ENCODE measurements at places on chromosomes 13 and 19. TPM values are rescaled to one million over a fixed set of nuclear protein-coding genes. Genes with fewer than 3 reads are reported as not detected.

DNA sequence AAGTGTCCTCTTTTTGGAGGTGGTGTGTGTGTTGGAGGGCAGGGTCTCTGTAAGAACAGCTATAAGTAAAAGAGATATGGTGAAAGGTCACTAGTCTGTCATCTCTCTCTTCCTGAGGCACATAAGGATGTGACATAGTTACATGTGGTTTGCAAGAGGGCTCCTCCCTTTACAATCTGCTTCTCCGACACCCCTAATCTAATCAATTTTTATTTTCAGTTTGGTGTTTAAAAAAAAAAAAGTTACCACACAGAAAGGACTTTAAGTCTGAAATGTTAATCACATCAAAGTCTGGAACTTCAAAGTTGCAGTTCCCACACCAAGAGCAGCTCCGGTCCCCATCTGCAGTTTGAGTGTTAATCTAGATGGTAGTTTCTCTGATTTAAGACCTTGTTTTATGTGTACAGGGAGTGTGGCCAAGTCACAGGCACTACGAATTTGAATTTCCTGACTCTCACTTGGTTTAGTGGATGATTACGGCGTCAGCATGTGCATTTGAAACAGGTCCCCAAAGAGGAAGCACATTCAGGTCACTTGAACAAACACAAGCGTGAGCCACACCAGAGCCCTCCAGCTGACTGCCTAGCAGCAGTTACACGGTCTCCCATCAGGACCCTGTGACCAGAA lies 53.1 kb downstream of the FOXO1 start:
- no peak for DNase-seq

The DUXA gene
- total RNA-seq: not detected

DNA sequence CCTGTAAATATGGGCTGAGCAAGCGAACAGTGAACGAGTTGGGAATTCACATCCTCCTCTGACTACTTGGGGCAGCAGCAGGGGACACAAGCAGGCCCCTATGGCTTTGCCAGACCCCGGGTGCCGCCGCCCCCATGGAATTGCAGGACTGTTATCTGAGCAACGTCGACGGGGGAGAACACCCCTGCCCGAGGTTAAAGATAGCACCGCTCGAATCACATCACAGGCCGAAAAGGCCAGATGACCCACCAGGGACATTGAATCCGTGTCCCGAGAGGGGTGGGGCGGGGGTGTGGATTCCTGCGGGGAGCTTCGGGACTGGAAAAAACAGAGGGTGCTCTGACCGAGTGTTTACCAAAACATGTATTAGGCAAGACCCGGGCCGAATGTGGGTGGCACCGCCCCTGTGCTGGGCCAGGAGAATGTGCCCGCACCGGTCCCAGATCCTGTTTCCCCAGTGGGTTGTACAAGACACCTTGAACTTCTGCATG lies 9.1 kb downstream of the FEM1A start:
- DNase-seq: no peak

The COMP gene
- 0.10 TPM for total RNA-seq

GRCh38 chr13:43805681-43806128 lies 18.9 kb upstream of the ENOX1 start:
- DNase-seq: no peak

DNA sequence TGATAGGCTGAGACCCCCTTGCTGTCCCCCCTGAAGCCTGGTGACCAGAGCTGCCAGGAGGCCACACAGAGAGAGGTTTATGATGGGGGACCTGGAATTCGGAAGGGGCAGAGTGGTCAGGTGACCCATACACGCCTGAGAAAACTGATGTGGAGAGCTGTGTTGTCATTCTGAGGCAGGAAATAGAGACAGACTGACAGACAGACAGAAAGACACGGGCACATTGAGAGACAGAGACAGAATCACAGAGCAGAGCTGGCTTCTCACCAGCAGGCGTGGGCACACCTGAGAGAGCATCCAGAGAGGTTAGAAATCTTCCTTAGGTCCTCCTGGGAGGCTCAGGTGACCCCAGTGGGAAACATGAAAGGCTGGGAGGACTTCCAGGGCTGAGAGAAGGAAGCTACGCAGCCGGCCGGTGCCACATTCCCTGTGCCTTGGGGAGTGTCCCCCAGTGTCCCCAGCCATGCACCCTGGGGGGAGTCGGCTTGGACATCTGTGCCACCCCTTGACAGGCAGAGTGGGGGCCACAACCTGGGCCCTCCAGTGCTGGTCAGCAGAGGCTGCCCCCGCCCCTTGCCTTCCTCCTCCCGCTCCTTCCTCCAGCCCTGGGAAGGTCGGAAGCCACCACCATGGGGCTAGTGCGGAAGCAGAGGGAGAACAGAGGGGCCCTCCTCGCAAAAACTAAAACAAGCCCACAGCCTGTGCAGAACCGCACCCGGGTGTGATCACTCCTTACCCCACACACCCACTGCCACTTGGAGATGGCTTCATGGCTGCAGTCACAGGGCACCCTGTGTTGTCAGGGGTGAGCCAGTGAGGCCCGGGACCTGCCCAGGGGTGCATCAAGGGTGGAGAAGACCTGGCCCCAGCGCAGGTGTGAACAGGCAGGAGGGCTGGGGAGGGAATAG lies 2.2 kb downstream of the FFAR1 start:
- DNase-seq: no peak

The CARD8 gene
- 103 TPM for total RNA-seq

DNA sequence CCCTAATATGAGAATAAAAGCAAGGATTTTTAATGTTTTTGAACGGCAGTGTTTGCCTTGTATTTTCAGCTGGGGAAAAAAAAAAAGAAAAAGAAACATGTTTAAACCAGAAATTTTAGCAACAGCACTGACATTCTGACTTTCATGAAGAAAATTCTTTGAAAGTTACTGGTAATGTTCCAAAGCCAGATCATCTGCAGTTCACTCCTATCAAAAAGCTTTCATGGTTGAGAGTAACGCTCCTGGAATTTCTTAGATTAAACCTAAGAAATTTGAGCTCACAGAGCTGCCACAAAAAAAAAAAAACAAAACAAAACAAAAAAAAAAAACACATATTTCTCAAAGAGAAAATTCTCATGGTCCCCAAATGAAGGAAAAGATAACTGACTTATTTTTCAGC lies 1106.7 kb downstream of the EFNB2 start:
- no peak for DNase-seq

DNA sequence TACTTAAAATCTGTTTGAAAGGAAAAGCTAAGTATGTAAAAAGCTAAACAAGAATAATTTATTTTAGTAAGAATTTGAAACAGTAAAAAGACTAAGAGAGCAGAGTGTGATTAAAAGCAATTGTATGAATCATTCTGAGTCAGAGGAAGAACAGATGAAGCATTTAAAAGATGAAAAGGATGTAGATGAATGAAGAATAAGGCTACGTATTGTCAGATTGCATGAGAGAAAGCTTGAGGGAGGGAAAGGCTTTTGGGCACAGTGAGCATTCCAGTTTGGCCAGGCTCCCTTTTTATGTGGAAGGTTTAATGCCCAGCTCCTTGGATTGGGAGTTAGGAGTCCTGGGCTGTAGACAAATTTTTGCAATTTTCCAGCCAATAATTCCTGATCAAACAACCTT lies 117.7 kb downstream of the FREM2 start:
- DNase-seq: no peak

The PCP2 gene
- 2.8 TPM for total RNA-seq

The PRR19 gene
- total RNA-seq: 0.20 TPM

The TMEM190 gene
- total RNA-seq: not detected

DNA sequence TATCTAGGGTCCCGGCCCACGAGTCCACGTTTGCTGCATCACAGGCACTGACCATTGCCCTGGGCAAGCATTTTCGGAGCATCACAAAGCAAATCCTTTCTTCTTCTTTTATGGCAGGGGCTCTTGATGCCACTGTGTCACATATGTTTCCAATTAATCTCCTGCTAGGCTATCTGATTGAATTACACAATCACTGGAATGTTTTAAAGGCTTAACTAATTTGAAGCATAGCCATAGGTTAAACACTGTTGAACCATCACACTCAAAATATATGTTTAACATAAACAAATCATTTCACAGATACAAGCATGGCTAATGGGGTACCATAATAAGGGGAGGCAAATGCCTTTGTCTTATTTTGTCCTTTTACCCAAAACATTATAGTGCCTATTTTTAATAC lies 338.3 kb downstream of the POU4F1 start:
- no peak for DNase-seq
